ENCODE measurements at places on chromosomes 7 and 10.

DNA sequence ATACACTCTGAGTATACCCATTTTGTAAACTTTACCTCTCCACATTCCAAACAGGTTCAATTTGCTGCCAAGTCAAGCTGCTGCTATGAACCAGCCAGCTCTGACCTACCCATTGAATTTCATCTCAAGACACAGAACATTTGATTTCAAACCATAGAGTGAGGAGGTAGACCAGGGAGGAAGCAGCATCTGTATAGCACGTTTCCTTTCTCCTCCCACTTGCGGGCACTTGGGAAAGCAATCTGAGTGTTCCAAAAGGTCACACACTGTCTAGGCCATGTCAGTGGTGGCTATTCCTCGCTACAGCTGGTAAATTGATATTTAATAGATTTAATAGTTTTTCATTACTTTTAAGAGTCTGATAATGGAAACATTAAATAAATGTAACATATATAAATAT, 147.8 kb upstream of the EEPD1 start:
- H3K36me3 ChIP-seq = peaks cover 5% of the 10 kb centered on the region
- no peak overlapping the region for H3K4me3 ChIP-seq
- no peaks in the 10 kb centered on the region for H3K4me1 ChIP-seq
- DNase-seq = no peak

GRCh38 chr7:2812831-2813230, 31.3 kb downstream of the GNA12 start:
- no peak overlapping the region for H3K27ac ChIP-seq
- H3K4me3 ChIP-seq = no peak overlapping the region
- H3K36me3 ChIP-seq = peaks cover 3% of the 10 kb centered on the region
- no peaks in the 10 kb centered on the region for H3K27me3 ChIP-seq
- peaks cover 98% of the 10 kb centered on the region for H3K4me1 ChIP-seq
- DNase-seq = no peak

DNA sequence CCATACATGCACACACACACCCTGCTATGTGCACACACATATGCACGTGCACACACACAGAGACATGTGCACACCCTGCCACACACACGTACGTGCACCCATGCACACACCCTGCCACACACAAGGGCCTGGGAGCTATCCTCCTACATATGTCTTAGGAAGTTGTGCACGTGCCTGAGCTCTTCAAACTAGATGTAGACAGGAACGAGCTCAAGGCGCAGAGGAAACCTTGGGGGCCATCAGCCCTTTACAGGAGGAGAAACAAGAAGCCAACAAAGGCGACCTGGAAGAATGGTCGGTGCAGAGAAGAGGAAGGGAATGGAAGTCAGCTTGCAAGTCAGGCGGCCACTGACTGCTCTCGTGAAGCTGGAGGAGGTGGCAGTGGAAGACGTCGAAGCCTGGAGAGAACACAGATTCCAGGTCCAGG, 58.7 kb downstream of the AOC1 start:
- H3K4me1 ChIP-seq = peaks cover 11% of the 10 kb centered on the region
- peaks cover 9% of the 10 kb centered on the region for H3K27me3 ChIP-seq
- no peak overlapping the region for H3K27ac ChIP-seq

- no peak overlapping the region for H3K27ac ChIP-seq
- no peak for DNase-seq
- H3K4me3 ChIP-seq = no peak overlapping the region
- no peaks in the 10 kb centered on the region for H3K4me1 ChIP-seq
Measured at GRCh38 chr7:105044449-105045070, 30.6 kb downstream of the KMT2E start.

DNA sequence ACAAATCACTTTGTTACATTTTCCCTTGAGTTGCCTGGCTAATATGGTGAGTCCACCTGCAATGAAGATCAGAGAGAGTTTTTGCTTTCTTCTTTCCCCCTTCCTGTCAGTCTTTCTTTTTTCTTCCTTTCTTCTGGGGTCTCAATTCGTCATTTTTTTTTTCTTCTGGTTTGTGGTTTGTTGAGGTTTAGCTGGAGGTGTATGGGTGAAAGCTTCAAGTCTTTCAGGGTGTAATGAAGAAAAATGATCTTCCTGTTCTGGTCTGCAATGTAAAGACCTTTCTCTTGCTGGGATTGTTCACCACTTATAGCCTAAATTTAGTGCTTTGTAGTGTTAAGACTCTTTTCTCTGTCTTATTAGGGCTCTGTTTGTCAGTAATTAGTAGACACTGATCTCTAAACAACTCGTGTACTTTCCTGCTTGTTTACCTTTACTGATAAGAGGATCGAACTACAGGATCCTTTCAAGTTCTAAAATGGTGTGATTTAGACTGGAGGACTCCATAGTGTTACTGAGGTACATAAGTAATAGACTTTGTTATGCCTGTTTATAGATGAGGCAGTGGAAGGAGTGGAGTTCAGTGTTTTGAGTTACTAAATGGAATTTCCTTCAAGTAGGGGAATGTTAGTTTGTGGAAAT, 129.1 kb downstream of the SUGCT start:
- H3K36me3 ChIP-seq = no peaks in the 10 kb centered on the region
- no peaks in the 10 kb centered on the region for H3K27me3 ChIP-seq
- no peak for DNase-seq
- no peaks in the 10 kb centered on the region for H3K4me1 ChIP-seq
- no peak overlapping the region for H3K27ac ChIP-seq
- no peak overlapping the region for H3K4me3 ChIP-seq

DNA sequence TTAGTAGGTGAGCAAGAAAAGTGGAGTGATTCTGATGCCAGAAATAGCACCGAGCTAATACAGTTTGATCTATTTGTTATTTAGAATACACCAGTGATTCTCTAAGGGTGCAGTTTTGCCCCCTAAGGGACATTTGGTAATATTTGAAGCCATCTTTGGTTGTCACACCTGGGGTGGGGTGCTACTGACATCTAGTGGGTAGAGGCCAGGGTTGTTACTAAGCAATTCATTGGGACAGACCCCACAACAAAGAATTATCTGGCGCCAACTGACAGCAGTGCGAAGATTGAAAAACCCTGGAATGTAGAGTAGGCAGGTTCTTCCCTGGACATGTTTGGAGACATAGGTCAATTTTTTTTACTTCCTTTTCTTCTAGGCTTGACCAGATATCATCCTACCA, 14.6 kb downstream of the PALS2 start:
- no peaks in the 10 kb centered on the region for H3K36me3 ChIP-seq
- H3K27ac ChIP-seq = no peak overlapping the region
- H3K4me1 ChIP-seq = peaks cover 41% of the 10 kb centered on the region

GRCh38 chr10:72097448-72098300, 9.3 kb upstream of the SPOCK2 start:
- no peak overlapping the region for H3K27ac ChIP-seq
- no peak for DNase-seq
- H3K36me3 ChIP-seq = peaks cover 7% of the 10 kb centered on the region
- H3K4me1 ChIP-seq = no peaks in the 10 kb centered on the region

DNA sequence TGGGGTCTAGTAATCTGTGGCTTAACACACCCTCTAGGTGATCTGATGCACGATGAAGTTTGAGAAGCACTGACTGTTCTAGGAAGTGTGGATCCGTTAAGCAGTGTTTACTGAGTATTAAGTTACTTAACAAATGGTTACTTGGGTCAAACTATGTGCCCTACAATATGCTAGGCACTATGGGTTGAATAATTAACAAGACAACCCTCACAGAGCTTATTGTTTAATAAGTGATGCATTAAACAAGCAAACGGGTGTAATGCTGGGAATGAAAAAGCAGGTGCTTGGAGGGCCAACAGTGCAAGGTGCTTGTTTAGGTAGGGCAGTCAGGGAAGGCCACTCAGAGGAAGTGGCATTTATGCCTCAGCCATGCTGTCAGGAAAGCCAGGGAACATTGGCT, 378.0 kb upstream of the PODXL start:
- H3K27ac ChIP-seq = no peak overlapping the region
- no peak overlapping the region for H3K4me3 ChIP-seq
- peaks cover 5% of the 10 kb centered on the region for H3K27me3 ChIP-seq
- H3K4me1 ChIP-seq = no peaks in the 10 kb centered on the region
- no peaks in the 10 kb centered on the region for H3K36me3 ChIP-seq

DNA sequence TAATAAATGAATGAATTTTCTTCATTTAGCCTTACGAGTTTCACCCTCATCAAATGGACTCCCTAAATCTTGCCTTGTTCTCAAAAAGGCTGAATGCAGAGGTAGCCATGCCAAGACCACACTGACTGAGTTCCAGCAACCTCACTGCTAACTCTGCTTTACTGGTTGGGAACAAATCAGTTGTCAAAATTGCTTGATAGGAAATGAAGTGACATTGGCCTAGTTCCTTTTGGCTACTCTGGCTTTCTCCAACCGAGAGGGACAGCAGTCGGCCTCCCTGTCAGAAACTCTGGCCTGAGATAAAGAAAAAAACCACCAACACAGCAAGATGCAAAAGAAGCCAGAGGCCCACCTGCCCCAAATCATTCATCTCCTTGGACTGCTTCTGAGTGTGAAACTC, 87.0 kb downstream of the PPP1R3C start:
- H3K4me3 ChIP-seq = no peak overlapping the region
- no peaks in the 10 kb centered on the region for H3K27me3 ChIP-seq
- H3K27ac ChIP-seq = no peak overlapping the region

DNA sequence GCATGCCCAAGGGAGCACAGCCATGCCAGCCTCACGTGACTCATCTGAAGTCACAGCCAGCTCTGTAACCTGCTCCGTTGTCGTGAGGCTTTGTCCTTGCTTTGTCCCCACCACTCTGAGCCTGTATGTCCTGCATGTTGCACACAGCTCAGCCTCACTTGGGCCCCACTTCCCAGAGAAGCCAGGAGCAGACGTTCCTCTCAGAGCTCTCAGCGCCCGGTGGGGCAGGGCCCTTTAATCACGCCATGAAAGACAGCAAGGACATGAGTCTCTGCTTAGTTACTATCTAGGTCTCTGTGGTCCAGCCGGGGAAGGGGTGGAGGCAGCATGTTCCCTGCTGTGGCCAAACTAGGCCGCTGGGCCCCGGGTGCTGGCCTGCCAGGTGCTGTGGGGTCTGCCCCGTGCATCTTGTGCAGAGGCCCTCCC, 127.4 kb upstream of the FAM20C start:
- H3K27ac ChIP-seq = no peak overlapping the region
- no peak for DNase-seq
- no peaks in the 10 kb centered on the region for H3K36me3 ChIP-seq
- peaks cover 24% of the 10 kb centered on the region for H3K4me1 ChIP-seq
- no peaks in the 10 kb centered on the region for H3K27me3 ChIP-seq

GRCh38 chr10:4649886-4650508, 176.0 kb upstream of the AKR1E2 start:
- peaks cover 24% of the 10 kb centered on the region for H3K4me1 ChIP-seq
- H3K27ac ChIP-seq = no peak overlapping the region

- no peak for DNase-seq
- H3K27me3 ChIP-seq = no peaks in the 10 kb centered on the region
- H3K36me3 ChIP-seq = no peaks in the 10 kb centered on the region
- no peak overlapping the region for H3K4me3 ChIP-seq
Measured at GRCh38 chr10:102752934-102753664, 9.4 kb downstream of the WBP1L start.

DNA sequence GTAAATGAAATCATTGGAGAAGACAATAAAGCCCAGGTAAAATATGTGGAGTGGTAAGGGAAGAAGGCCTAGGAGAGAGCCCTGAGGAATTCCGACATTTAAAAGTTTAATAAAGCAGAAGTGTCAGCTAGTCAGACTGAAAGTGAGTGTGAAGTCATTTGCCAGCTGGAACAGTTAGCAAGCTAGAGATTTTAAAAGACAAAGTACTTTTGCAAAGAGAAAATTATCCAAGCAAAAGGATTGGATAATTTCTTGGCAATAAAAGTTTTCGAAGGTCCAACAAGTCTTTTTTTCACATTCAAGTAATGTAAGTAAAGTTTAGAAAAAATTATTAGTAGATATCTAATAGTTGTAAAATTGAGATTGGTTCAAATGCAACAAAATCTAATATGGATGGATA, 27.1 kb upstream of the SEMA3C start:
- no peak for DNase-seq
- H3K27me3 ChIP-seq = no peaks in the 10 kb centered on the region
- no peaks in the 10 kb centered on the region for H3K4me1 ChIP-seq
- no peaks in the 10 kb centered on the region for H3K36me3 ChIP-seq
- no peak overlapping the region for H3K27ac ChIP-seq

DNA sequence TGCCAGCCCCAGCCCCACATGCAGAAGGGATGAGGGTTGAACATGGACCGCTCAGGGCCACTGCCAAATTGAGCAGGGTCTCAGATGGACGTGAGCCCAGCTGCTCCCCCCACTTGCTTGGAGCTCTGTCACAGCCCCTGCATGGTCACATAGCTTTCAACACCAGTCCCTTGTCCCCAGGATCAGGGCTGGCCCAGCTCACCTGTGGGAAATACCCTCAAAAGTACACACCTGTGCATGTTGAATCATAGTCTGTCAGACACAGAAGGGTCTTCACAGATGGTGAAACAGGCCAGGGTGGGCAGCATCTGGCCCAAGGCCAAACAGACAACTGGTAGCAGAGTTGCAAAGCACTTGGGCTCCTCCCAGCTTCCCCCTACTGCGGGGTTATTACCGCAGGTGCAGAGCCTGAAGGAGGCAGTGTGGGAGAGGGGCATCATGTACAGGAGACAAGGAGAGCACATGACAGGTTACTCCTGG, 77.6 kb upstream of the UNC5B start:
- H3K4me1 ChIP-seq = peaks cover 27% of the 10 kb centered on the region
- H3K27me3 ChIP-seq = peaks cover 2% of the 10 kb centered on the region
- H3K27ac ChIP-seq = no peak overlapping the region
- peak; percentile 31 for DNase-seq
- H3K4me3 ChIP-seq = no peak overlapping the region

- H3K36me3 ChIP-seq = no peaks in the 10 kb centered on the region
- H3K4me1 ChIP-seq = peaks cover 31% of the 10 kb centered on the region
- DNase-seq = no peak
Measured at GRCh38 chr7:41685684-41686083, 17.2 kb downstream of the INHBA start.

- H3K36me3 ChIP-seq = no peaks in the 10 kb centered on the region
- peaks cover 25% of the 10 kb centered on the region for H3K4me1 ChIP-seq
- DNase-seq = no peak
- H3K4me3 ChIP-seq = no peak overlapping the region
Measured at GRCh38 chr10:67385566-67385965, 310.4 kb downstream of the CTNNA3 start.

- DNase-seq = no peak
- H3K4me3 ChIP-seq = no peak overlapping the region
- no peak overlapping the region for H3K27ac ChIP-seq
Measured at GRCh38 chr7:129184981-129185670, 3.3 kb upstream of the SMO start.

GRCh38 chr7:69285854-69286253, 312.4 kb upstream of the AUTS2 start:
- H3K36me3 ChIP-seq = peaks cover 2% of the 10 kb centered on the region
- no peak for DNase-seq
- no peaks in the 10 kb centered on the region for H3K4me1 ChIP-seq
- peaks cover 8% of the 10 kb centered on the region for H3K27me3 ChIP-seq

GRCh38 chr10:88386821-88387773, 196.0 kb downstream of the RNLS start:
- peaks cover 6% of the 10 kb centered on the region for H3K4me1 ChIP-seq
- no peak overlapping the region for H3K4me3 ChIP-seq
- no peak for DNase-seq
- H3K36me3 ChIP-seq = 0 out of 2 replicates have a peak, but pooled peaks cover 2% of the 10 kb centered on the region
- no peaks in the 10 kb centered on the region for H3K27me3 ChIP-seq

DNA sequence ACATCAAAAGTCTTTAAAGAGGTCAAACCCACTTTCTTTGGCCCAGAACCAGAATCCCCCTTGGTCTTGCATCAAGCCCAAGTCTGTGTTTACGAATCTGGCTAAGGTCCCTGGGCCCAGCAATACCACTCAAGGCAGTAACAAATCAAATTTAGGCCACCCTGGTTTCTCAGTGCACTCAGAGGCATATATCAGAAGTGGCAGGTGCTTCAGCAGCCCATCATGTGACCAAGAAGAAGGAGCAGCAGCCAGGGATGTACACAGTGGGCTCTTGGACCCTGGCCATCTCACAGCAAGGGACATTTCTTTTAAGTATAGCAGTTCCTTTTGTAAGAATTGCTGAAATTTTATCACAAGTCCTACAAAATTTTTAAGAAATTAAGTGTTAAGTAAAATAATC, 7.3 kb upstream of the SLC25A13 start:
- H3K36me3 ChIP-seq = no peaks in the 10 kb centered on the region
- no peak overlapping the region for H3K27ac ChIP-seq
- peaks cover 3% of the 10 kb centered on the region for H3K27me3 ChIP-seq
- DNase-seq = no peak

Measured in WTC11 (cell line).